Activated CD8-positive, alpha-beta T cell treated with anti-CD3 and anti-CD28 coated beads for 36 hours (primary cell): ENCODE measurements at places on chromosomes 2 and 18. TPM values are rescaled to one million over a fixed set of nuclear protein-coding genes. Genes with fewer than 3 reads are reported as not detected.

DNA sequence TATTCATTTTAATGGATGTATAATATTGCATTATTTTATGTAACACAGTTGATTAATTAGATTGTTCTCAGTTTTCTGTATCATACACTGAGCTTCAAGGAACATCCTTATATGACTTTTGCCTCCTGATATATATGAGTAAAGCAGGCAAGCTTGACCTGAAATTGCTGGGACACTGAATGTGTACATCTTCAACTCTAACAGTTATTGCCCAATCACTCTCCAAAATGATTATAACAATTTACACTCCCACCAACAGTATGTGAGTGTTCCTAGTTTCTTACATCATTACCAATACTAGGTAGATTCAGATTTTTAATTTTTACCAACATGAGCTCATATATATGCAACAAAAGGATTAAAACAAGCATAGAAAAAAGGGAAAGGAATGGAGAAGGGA, 379.4 kb downstream of the SETBP1 start:
- H3K27ac ChIP-seq: no peak overlapping the region
- H3K27me3 ChIP-seq: no peaks in the 10 kb centered on the region
- DNase-seq: no peak
- no peaks in the 10 kb centered on the region for H3K4me1 ChIP-seq

DNA sequence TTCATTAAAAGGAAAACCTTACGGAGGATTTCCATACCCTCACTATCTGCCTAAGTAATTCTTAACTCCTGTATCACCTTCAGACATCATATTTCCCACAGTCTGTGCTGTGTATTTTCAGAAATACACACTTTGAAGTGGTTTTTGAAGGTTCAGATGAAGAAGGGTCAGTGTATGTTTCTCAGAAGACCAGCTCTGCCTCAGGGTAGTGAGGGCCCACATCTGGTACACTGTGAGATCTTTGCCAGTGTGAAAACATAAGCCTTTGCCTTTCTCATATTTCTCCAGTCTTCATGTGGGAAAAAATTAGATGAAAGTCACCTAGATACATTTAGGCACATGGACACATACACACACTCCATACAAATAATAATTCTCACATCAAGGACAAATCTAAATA, 408.4 kb downstream of the RIT2 start:
- no peaks in the 10 kb centered on the region for H3K4me1 ChIP-seq
- no peaks in the 10 kb centered on the region for H3K36me3 ChIP-seq
- H3K27ac ChIP-seq: no peak overlapping the region
- H3K27me3 ChIP-seq: no peaks in the 10 kb centered on the region
- no peak overlapping the region for H3K4me3 ChIP-seq

DNA sequence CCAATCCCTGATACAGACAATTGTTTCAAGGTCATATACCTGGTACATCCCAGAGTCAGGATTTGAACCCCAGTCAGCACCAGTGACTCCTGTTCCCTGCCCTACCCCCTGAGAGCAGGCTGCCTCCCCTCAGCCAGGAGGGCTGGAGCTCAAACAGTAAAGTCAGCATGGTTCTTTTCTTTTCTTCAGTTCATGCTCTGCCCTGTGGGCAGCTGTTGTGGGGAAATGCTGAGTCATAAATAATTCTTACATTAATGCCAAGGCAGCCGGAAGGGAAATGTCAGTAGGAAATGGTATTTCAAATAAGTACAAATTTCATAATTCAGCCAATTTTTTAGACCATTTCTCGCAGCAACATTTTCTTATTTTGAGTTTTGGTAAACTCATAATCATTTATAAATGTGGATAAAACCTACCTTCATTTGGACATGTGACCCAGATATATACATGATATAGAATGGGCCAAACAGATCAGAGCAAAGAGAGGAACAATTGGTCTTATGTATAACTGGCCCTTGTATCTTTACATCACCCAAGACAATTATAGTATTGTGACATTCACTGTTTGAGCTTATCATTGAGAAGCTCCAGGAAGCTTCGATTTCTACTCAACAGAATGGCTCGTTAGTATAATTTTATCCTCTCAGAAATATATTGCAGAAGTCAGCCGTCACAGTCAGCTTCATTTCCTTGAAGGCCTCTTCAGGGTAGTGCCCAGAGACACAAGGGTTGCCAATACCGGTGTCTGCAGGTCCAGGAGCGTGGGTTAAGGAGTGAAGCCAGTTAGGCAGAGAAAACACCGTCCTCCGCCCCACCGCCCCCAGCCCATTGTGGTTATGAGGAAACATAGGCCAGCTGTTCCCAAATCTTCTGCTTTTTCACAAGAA, 28.0 kb upstream of the SCYGR1 start:
- no peaks in the 10 kb centered on the region for H3K36me3 ChIP-seq
- peak overlapping the region; percentile 88 for H3K27ac ChIP-seq
- no peaks in the 10 kb centered on the region for H3K27me3 ChIP-seq
- DNase-seq: peak; percentile 55
- H3K4me1 ChIP-seq: peaks cover 48% of the 10 kb centered on the region

GRCh38 chr18:9638886-9639285, 24.5 kb upstream of the PPP4R1 start:
- H3K27ac ChIP-seq: no peak overlapping the region
- H3K36me3 ChIP-seq: no peaks in the 10 kb centered on the region
- no peak for DNase-seq
- no peak overlapping the region for H3K4me3 ChIP-seq
- H3K27me3 ChIP-seq: no peaks in the 10 kb centered on the region

GRCh38 chr18:75502286-75502685, 74.8 kb upstream of the SMIM21 start:
- H3K4me1 ChIP-seq: no peaks in the 10 kb centered on the region
- no peak for DNase-seq
- no peak overlapping the region for H3K4me3 ChIP-seq
- H3K27ac ChIP-seq: no peak overlapping the region
- H3K27me3 ChIP-seq: peaks cover 21% of the 10 kb centered on the region
- H3K36me3 ChIP-seq: no peaks in the 10 kb centered on the region

DNA sequence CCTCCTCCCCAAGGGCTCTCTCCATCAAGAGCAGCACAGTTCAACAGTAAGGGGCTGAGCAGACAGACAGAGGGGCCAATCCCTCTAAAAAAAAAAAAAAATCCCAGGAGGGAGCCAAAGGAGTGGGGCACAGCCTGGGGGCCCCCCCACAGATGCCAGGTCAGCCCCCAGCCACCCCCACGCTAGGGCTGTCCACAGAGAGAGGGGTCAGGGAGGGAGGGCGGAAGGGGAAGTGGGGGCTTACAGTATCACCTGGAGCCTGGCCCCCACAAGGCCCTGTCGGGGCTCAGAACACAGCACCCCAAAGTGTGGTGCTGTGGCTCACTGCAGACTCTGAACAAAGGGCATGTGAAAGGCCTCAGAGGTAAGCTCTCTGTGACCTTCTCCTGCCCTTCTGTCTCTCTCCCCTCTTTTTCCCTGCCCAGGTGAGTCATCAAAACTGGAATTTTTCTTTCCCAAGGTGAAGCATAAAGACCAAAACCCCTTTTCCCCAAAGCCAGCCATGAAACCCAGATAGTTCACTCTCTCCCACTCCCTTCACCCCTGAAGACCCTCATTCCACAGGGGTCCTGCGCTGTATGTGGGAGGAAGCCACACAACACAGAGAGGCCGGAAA, 13.9 kb downstream of the BIN1 start:
- DNase-seq: no peak
- no peaks in the 10 kb centered on the region for H3K27me3 ChIP-seq
- H3K27ac ChIP-seq: peak overlapping the region; percentile 63
- no peaks in the 10 kb centered on the region for H3K36me3 ChIP-seq
- no peak overlapping the region for H3K4me3 ChIP-seq

DNA sequence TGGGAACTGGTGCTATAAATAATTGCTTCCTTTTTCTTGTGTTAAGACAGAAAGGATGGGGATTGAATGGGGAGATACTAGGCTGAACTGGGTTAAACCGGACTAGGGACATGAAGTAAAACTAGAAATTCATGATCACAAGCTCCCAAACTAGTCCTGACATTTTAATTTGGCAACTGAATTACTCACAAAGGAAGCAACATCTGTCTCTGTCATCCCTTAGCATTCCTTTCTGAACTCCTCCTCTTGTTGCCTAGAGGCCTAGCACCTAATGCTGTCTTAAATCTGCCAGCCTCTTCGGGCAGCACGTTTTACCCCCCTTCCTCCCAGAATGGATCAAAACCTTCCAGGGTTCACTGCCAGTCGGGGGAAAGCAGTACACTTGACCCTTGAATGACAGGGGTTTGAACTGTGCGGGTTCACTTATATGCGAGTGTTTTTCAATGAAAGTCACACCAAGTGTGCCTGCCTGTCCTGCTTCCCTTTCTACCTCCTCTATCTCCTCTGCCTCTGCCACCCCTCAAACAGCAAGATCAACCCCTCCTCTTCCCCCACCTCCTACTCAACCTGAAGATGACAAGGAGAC, 8.2 kb downstream of the KCTD1 start:
- DNase-seq: no peak
- no peaks in the 10 kb centered on the region for H3K27me3 ChIP-seq
- no peak overlapping the region for H3K4me3 ChIP-seq

GRCh38 chr18:22558945-22559385, 141.2 kb upstream of the CTAGE1 start:
- H3K4me1 ChIP-seq: peaks cover 11% of the 10 kb centered on the region
- no peak for DNase-seq
- H3K4me3 ChIP-seq: no peak overlapping the region
- no peak overlapping the region for H3K27ac ChIP-seq
- no peaks in the 10 kb centered on the region for H3K36me3 ChIP-seq

GRCh38 chr2:207725873-207726578, 14.6 kb downstream of the CCNYL1 start:
- no peaks in the 10 kb centered on the region for H3K27me3 ChIP-seq
- no peak for DNase-seq
- H3K36me3 ChIP-seq: peaks cover 5% of the 10 kb centered on the region
- peaks cover 43% of the 10 kb centered on the region for H3K4me1 ChIP-seq

GRCh38 chr2:232511336-232511890, 8.8 kb upstream of the PRSS56 start:
- no peaks in the 10 kb centered on the region for H3K36me3 ChIP-seq
- H3K27ac ChIP-seq: no peak overlapping the region
- no peak overlapping the region for H3K4me3 ChIP-seq
- H3K27me3 ChIP-seq: peaks cover 1% of the 10 kb centered on the region
- no peak for DNase-seq

DNA sequence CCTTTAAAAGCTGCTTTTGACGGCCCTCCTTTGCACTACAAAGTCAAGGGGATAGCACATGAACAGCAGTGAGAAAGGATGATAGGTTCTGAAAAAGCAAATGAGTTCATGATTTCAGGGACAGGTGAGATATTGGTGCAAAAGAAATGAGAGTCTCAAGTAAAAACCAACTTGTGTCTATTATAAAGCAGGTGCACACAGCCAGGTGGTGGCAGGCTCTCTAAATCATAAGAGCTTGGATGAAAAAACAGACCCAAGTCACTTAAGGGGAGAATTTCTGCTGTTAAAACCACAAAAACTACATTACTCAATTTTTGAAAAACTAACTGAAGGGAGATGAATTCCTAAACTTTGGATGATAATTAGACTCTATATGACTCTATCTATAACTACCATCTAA, 201.5 kb downstream of the SP3 start:
- H3K27ac ChIP-seq: no peak overlapping the region
- no peak overlapping the region for H3K4me3 ChIP-seq
- no peaks in the 10 kb centered on the region for H3K4me1 ChIP-seq

DNA sequence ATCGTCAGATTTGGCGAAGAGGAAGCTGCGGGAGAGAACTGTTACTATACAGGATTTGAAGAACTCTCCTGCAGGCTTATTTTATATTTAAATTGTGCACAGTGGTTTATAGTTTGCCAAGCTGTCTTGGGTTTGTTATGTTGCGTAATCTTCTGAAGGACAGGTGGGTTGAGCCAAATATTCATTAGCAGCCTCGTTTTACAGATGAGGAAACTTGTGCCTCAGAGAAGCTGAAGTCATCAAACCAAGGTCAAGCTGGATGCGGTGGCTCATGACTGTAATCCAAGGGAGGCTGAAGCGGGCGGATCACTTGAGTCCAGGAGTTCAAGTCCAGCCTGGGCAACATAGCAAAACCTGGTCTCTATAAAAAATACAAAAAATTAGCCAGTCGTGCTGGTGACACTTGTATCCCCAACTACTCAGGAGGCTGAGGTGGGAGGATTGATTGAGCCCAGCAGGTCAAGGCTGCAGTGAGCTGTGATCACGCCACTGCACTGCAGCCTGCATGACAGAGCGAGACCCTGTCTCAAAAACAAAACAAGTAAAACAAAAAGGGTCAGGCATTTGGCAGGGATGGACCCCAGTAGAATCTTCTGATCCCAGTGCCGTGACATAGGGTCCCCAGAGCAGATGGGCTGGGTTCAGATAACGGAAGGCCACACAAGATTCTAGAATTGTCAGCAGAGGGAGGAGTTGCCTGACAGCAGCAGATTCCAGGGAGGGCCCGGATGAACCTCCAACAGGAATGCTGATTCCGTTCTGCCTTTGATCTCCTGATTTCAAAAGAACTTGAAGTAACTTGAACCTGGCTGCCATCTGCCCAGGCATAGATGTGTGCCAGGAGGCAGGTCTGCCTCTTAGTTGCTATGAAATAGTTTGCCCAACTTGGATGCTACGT, 50.6 kb downstream of the SH3BP4 start:
- no peaks in the 10 kb centered on the region for H3K27me3 ChIP-seq
- no peaks in the 10 kb centered on the region for H3K4me1 ChIP-seq
- H3K4me3 ChIP-seq: no peak overlapping the region
- H3K36me3 ChIP-seq: no peaks in the 10 kb centered on the region
- no peak for DNase-seq

GRCh38 chr18:67670024-67670543, 153.6 kb upstream of the DSEL start:
- peaks cover 1% of the 10 kb centered on the region for H3K27me3 ChIP-seq
- H3K27ac ChIP-seq: no peak overlapping the region
- no peaks in the 10 kb centered on the region for H3K36me3 ChIP-seq
- no peak overlapping the region for H3K4me3 ChIP-seq
- no peak for DNase-seq

- no peak for DNase-seq
- no peak overlapping the region for H3K4me3 ChIP-seq
- no peaks in the 10 kb centered on the region for H3K27me3 ChIP-seq
- no peaks in the 10 kb centered on the region for H3K36me3 ChIP-seq
- no peak overlapping the region for H3K27ac ChIP-seq
- peaks cover 4% of the 10 kb centered on the region for H3K4me1 ChIP-seq
Observed at GRCh38 chr2:38267270-38267925, 109.7 kb downstream of the ATL2 start.

- peaks cover 52% of the 10 kb centered on the region for H3K4me1 ChIP-seq
- peak overlapping the region; percentile 56 for H3K4me3 ChIP-seq
- peak; percentile 83 for DNase-seq
- H3K27ac ChIP-seq: peak overlapping the region; percentile 86
- no peaks in the 10 kb centered on the region for H3K27me3 ChIP-seq
- H3K36me3 ChIP-seq: no peaks in the 10 kb centered on the region
Observed at GRCh38 chr2:102301867-102302362, 9.4 kb upstream of the IL1RL1 start.

- H3K4me3 ChIP-seq: no peak overlapping the region
- no peaks in the 10 kb centered on the region for H3K4me1 ChIP-seq
- DNase-seq: no peak
Observed at GRCh38 chr18:67318651-67319050, 197.9 kb downstream of the DSEL start.

Gene PHOSPHO2
- 3.9 TPM for total RNA-seq

Gene IL36G
- not detected for total RNA-seq

Gene ABCB11
- not detected for total RNA-seq

Gene COL5A2
- total RNA-seq: 3.3 TPM

Gene ANKRD30B
- not detected for total RNA-seq

Gene CYP27A1
- 0.18 TPM for total RNA-seq

Gene GDF7
- not detected for total RNA-seq

Gene FN1
- 0.11 TPM for total RNA-seq

Gene RASGRP3
- 1.6 TPM for total RNA-seq

Gene CRACDL
- total RNA-seq: 0.38 TPM

Gene KCNG2
- total RNA-seq: not detected

Gene MGAT4A
- 57.6 TPM for total RNA-seq

Gene GALNT14
- total RNA-seq: 1.9 TPM

Gene SH3RF3
- 1.9 TPM for total RNA-seq

Gene ALLC
- total RNA-seq: not detected

Gene RMDN2
- 1.4 TPM for total RNA-seq
